ENCODE measurements at places on chromosomes 7 and 10.

DNA sequence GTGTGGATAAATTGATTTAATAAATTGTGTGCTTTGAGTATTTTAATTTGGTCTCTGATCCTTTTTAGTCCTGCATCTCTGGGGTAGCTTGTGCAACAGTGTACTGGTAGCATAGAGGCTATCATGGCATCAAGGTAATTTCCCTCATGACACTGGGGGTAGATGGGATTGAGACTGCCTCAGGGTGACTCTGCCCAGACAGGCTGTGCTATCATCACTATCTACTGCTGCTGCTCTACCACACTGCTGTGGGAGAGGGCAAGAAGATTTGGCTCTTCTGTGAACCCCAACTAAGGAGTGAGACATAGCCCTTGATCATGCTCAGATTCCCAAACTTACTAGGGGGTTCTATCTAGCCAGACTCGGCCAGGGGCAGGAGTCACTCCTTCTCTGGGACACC is 43.6 kb upstream of the JAZF1 start:
- no peak for DNase-seq

- DNase-seq: no peak
Observed at GRCh38 chr7:37372750-37373149, 75.9 kb downstream of the ELMO1 start.

DNA sequence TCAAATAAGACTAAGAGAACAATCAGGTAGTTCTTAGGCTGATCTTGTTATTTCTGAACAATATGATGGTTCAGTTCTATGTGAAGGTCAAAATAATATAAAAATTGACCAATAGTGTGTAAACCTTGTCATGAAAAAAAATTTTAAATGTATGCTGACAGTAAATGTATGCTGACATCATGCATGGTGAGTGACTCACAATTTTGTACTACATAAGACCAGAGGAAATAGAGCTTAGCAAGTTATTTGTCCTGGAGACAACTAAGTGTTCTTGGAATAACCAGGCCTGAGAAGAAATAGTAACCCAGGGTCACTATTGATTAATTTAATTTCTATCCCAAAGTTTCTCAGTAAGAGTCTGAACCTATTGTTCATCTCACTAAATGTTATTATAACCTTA is 182.2 kb upstream of the PCDH15 start:
- DNase-seq: no peak

- DNase-seq: no peak
Observed at GRCh38 chr10:29923416-29923965, 135.9 kb downstream of the JCAD start.

DNA sequence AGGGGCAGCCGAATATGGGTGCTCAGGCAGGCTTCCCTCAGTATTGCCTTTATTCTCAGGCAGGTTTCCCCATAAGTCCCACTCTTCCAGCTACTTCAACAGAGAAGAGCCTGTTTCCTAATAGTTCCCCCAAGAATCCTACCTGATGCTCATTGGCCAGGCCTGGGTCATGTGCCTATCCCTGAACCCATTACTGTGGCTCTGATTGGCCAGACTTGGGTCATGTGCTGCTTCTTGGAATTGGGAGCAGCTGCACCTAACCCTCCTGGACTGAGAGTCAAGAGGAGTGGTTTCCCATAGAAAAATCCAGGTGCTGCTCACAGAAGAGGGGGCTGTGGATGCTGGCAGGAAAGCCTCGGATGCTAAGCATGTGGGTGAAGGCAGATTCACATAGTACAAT is 21.7 kb downstream of the OPALIN start:
- DNase-seq: no peak

- no peak for DNase-seq
Observed at GRCh38 chr7:149071641-149072437, 18.7 kb downstream of the ZNF786 start.

- peak; percentile 92 for DNase-seq
Observed at GRCh38 chr7:19024261-19024660, 93.2 kb downstream of the TWIST1 start.

DNA sequence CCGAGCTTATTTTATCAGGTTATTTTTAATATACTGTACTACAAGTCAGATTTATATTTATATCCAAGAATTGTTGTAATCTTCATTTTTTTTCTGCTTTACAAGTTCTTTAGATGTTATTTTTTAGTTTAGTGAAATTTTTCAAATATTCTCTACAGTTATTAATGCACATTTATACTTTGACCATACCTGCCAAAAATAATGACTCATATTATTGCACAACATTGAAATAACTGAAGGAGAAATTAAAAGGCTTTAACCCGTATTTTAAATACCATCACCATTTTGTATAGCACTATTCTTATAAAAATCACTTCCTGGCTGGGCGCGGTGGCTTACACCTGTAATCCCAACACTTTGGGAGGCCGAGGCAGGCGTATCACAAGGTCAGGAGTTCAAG is 278.5 kb downstream of the BICC1 start:
- peak; percentile 32 for DNase-seq

DNA sequence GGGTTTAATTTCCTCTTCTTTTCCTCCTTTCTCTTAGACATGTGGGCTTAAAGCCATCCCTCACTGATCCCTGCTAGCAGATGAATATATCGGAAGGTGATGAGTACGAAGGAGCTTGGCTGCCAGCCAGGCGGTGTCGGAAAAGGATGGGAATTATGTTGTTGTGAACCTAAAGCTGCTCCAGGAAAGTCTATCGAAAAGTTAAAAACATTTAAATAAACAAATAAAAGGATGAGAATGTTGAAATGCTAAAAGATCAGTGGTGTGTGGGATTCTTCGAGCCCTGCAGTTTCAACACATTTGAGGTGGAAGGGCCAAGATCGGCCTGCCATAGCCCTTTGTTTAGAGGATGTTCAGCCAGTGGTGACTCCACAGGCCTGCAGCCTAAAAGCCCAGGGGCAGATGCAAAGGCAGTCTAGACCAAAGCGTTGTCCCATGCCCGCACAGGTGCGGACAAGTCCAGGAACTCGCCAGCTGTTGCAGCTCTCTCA is 107.9 kb downstream of the JCAD start:
- DNase-seq: peak; percentile 88

GRCh38 chr10:10869592-10869991 is 148.1 kb upstream of the CELF2 start:
- DNase-seq: peak; percentile 24

GRCh38 chr7:80611779-80612178 is 26.7 kb upstream of the CD36 start:
- DNase-seq: peak; percentile 78

- no peak for DNase-seq
Observed at GRCh38 chr7:22176791-22177412, 180.1 kb downstream of the RAPGEF5 start.

- DNase-seq: no peak
Observed at GRCh38 chr10:51204701-51205100, 130.4 kb downstream of the PRKG1 start.

GRCh38 chr10:97475936-97476594 is 22.2 kb downstream of the MMS19 start:
- DNase-seq: peak; percentile 89

- peak; percentile 20 for DNase-seq
Observed at GRCh38 chr10:98125940-98126631, 8.4 kb upstream of the R3HCC1L start.

- DNase-seq: no peak
Observed at GRCh38 chr10:119526621-119527592, 15.6 kb downstream of the RGS10 start.

GRCh38 chr10:88211230-88211629 is 347.8 kb downstream of the PTEN start:
- no peak for DNase-seq

DNA sequence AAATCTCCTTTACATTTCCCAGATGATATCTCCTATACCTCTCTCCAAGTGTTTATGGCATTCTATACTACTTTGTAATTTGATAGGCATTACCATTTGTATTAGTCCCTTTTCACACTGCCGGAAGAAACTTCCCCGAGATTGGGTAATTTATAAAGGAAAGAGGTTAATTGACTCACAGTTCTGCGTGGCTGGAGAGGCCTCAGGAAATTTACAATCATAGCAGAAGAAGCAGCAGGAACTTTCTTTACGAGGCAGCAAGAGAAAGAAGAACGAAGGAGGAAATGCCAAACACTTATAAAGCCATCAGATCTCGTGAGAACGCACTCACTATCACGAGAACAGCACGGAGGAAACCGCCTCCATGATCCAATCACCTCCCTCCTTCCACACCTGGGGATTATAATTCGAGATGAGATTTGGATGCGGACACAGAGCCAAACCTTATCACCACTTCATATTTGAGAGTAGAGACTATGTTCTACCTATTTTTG is 1194.6 kb downstream of the SORCS1 start:
- DNase-seq: no peak

DNA sequence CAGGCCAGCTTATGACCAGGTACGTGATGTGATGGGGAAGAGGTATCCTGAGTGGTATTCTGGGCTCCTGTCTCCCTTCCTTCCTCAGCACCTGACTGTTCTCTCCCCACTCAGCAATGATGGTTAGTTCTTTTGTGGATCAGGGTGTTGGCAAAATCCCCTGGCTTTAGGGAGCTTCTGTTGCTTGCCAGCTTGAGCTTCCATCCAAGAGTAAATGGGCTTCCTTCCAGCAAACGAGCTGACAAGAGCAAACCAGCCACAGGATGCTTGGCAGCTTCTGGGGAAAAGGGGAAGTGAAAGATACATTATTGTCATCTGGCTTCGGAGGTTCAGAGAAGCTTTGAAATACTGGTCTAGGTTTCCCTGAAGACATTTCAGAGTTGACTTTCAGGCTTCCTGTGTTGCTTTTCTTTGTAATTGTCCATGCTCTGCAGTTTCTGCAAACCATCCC is 5.2 kb downstream of the DUSP5 start:
- peak; percentile 47 for DNase-seq

GRCh38 chr10:6068422-6068821 is 6.3 kb upstream of the IL2RA start:
- no peak for DNase-seq

- DNase-seq: peak; percentile 31
Observed at GRCh38 chr7:154960063-154960790, 42.7 kb downstream of the PAXIP1 start.

DNA sequence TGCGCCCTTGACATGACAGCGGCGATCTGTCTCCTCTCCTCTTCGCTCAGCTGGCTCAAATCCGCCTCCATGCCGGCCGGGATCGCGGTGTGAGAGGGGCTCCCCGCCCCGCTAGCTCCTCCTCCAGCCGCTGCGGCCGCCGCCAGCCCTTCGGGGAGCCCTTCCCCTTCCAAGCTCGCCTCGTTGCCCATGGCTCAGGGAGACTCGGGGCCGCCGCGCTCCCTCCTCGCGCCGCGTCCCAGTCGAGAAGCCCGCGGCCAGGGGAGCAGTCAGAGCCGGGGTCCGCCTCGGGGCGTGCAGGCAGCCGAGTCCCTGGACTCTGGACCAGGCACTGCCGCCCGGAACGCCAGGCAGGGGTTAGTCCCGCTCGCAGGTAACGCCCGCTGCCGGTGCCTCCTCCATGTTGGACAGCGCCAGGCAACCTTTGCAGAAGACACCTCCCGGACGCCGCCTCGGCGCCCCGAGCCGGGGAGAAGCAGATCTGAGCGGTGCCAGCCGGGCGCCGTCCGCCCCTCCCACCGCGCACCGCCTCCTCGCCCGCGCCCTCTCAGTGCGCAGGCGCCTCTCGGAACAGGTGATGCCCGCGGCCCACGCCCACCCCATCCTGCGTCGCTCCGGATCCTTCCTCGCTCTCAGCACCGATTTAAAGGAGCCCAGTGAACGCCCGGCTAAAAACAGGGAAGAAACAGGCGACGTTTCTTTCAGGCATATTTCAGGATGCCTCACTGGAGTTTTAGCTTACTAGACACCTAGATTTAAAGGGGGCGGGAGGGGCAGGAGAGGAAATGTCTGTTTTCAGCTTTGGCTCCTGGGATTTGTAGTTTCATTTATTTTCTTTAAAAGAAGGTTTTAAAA is at the start of gene PCLO:
PCLO (minus strand) TSS at position 483 of the 855 bp plus-strand sequence; CDS start at position 191, 292 bp downstream.
- DNase-seq: peak; percentile 57

DNA sequence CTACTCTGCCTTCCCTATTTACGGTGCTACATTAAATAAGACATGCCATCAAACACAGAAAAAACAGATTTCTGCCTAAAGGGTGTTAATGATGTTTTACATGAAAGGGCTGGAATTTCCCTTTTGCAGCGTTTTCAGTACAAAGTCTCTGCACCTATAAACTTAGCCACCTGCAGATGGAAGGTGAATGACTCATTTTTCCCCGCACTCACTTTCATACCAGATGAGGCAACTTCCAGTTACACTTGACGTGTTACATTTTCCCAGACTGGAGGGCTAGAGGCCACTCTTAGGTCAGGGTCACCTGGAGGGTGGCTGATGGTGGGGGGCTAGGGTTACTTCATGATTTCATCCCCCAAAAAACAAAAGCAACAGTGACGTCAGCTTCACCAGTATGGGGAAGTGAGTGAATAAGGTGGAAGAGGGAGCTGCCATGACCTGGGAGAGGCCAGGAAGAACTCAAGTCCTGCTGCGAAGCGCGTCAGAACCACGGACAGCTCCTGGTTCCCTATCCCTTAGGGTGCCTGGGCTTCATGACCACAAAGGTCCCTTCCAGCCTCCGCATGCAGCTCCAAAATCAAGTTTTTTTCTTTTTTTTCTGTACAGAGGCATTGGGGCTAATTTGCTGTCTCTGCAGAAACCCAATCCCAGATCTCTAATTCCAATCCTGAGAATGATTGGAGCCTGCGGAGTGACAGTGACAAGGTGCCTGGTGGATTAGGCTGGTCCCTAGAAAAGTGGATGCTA is 94.0 kb downstream of the ADARB2 start:
- DNase-seq: no peak

Measured in amniotic epithelial cell (primary cell).